Fibroblast of pulmonary artery (primary cell): ENCODE measurements at places on chromosomes 12 and 14.

DNA sequence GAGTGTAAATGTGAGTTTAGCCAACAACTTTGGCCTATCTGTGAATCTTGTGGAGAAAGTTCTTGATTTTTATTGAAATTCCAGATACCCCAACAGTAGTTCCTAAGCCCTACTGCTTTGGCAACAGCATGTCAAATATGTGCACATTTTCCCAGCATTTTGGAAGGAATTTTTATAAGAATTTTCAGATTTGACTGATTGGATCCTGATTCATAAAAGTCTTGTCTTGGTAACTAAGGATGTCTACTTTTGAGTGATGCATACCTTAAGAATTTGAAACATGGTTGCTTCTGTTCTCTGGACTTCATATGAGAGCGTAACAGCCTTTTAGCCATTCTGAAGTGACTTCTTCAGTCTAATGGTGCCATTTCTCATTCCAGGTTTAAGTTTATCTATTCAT is 106.7 kb downstream of the ANO4 start:
- DNase-seq, result no peak

DNA sequence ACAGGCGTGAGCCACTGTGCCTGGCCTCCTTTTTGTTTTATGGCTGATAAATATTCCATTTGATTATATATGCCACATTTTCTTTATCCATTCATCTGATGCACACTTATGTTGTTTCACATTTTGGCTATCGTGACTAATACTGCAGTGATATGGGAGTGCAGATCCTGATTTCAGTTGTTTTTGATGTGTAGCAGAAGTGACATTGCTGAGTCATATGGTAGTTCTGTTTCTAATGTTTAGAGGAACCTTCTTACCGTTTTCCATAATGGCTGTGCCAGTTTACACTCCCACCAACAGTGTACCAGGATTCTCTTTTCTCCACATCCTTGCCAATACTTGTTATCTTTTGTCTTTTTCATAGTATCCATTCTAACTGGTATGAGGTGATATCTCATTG is 235.9 kb downstream of the ERC1 start:
- no peak for DNase-seq

GRCh38 chr12:94736004-94736403 is 85.6 kb upstream of the TMCC3 start:
- DNase-seq, result no peak

DNA sequence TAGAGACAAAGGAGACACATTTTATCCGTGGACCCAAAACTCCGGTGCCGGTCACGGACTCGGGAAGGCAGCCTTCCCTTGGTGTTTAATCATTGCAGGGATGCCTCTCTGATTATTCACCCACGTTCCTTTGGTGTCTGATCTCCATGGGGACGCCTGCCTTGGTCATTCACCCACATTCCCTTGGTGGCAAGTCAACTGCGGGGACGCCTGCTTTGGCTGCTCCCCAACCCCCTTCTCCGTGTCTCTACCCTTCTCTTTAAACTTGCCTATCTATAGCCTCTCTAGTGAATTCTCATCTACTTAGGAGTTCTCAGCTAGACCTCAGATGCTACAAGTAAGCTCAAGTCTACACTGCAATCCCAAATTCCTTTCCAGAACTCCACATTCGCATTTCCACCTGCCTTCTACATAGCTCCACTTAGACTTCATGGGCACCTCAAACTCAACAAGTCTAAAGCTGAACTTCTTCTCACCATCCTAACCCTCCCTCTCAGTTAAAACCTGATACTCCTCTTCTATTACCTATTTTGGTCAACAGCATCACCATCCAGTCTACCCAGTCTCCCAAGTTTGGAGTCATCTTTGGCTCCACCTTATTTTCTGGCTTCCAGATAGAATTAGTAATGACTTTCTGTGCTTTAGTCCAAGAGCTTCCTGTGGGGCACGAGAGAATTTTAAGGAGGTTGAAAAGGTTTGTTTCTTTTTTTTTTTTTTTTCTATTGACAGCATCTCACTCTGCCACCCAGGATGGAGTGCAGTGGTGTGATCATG is 14.4 kb downstream of the SPTLC2 start:
- no peak for DNase-seq

GRCh38 chr12:7634561-7634960 is 31.1 kb downstream of the APOBEC1 start:
- no peak for DNase-seq

DNA sequence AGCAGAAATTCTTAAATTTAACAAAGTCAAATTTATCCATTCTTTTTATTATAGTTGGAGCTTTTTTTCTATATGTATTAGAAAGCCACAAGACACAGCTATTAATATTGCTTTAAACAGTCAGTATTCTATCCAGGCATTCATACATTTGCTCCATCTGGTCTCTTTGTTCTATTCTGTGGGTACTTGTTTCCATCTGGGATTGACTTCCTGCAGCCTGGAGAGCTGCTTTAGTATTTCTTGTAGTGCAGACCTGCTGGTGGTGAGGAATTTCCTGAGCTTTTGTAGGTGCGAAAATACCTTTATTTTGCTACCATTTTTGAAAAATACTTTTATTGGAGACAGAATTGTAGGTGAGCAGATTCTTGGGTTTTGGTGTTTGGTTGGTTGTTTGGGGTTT is 29.0 kb downstream of the CCDC60 start:
- no peak for DNase-seq

- DNase-seq, result no peak
Observed at GRCh38 chr12:4275870-4276301, 2.3 kb downstream of the CCND2 start.

GRCh38 chr14:92103363-92103989 is 2.9 kb downstream of the ATXN3 start:
- DNase-seq, result no peak

DNA sequence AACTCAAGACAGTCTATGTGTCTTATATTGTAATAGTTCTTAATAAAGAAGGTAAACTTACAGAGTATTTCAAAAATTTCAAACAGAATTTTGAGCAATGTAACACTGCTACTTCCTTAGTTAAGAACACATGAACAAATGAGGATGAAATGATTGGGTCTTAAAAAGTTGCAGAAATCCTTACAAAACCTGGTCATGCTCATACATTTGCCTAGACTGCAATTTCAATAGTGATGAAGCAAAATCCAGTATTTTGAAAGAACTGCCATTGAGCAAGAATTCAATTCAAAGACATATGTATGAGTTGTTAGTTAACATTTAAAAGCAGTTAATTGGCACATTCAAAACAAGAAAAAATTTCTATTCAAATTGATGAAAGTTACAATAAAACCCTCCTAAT is 17.8 kb upstream of the HIF1A start:
- DNase-seq, result no peak

GRCh38 chr12:9625019-9625418 is 17.3 kb upstream of the KLRB1 start:
- no peak for DNase-seq

GRCh38 chr12:75337905-75338304 is 3.4 kb downstream of the GLIPR1L1 start:
- no peak for DNase-seq

- peak; percentile 76 for DNase-seq
Observed at GRCh38 chr12:116910645-116911451, at the start of gene FBXW8. Gene FBXW8 (plus strand): TSS chr12:116910950. CDS start chr12:116911038, 88 bp downstream.

DNA sequence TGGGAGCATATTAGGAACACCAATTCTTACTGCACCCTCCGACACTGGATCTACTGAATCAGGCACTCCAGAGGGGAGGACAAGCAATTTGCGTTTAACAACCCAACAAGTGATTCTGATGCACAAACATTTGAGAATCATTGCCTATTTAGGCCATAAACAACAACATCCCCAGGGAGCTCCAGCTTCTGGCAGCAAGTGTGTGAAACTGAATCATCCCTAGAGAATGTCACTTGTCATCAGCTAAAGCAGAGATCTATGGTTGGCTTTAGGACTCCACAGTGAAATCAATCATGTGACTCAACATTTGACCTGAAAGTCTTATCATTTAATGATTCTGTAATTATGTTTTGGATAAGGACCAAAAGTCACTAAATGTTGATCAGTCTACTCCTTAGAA is 505.0 kb upstream of the FLRT2 start:
- DNase-seq, result peak; percentile 3

GRCh38 chr14:93788543-93789227 is 400 bp upstream of the PRIMA1 start:
- DNase-seq, result no peak

DNA sequence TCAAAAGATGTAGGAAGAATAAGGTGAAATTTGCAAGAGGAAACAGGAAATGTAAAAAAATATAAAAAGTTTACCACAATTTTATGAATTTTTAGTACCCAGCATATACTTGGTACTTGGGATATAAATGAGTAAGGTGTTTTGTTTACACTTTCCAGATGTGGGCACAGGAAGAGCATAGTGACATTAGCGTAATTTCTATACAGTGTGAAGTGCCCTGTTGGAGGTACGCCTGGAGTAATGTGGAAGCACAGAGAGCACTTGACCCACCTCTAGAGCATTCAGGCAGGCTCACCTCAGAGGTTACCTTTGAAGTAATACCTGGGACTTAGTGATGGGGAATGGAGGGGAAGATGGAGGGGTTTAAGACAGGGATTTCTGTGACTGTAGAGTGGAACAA is 89.5 kb downstream of the AEBP2 start:
- no peak for DNase-seq

DNA sequence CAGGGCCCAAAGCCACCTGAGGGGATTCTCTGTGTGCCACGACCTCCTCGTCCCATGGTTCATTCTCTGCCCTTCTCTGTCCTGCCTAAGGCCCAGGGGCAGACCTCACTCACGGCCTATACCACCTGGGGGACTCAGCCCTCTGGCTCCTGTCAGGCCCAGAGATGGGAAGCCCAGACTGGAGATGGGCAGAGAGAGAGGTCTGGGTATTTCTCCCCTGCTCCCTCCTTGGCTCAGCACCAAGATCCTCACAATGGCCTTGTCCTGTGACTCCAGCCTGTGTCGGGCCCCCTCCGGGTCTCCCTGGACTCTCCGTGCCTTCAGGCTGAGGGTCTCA is 46.9 kb upstream of the BCL11B start:
- no peak for DNase-seq

GRCh38 chr12:52650520-52651081 is 1.4 kb downstream of the KRT2 start:
- DNase-seq, result no peak

DNA sequence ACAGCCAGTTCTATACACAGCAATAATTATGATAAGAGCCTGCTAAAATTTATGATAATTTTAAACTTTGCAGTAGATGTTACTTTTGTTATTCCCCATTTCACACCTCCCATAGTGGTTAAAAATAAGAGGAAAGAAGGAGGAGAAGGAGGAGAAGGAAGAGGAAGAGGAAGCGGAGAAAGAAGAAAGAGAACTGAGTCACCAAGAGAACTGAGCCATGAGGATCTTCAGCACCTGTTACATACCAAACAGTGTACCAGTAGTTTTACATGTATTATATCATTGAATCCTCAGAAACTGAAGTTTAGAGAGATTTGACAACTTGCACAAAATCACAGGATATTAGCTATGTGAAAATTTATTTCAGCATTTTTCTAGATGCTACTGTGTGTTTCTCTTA is 3.9 kb downstream of the CD163 start:
- no peak for DNase-seq

DNA sequence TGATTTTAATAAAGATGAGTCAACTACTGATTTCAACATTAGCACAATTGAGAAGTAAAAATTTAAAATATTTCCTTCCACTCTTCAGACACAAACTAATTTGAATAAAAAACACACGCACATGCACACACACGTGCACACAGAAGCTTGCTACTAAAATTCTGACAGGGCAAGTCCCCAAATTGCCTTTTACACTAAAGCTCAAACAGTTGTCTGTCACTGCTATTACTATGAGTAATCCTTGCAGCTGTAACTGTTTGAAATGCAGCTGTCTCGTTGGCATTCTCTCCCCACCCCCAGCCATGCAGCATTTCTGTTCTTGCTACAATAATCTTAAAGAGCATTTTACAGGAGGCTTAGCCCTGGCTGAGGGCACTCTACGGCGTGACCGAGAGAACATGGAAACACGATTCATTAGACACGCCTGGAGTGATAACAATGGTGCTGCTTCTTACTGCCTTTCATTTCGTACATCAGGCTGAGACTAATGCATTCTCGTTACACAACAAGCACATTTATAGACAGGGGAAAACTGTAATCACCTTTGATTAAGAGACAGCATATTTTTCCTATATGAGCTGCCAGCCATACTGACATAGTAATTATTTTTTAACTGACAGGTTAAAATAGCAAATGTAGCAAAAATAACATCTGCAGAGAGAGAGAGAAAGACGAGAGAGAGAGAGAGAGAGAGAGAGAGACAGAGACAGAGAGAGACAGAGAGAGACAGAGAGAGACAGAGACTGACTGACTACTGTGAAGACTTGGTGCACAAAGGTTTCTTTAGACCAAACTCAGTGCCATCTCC is 153.8 kb downstream of the MED13L start:
- DNase-seq, result peak; percentile 56

- DNase-seq, result no peak
Observed at GRCh38 chr12:21117995-21118394, 13.0 kb upstream of the SLCO1B1 start.

DNA sequence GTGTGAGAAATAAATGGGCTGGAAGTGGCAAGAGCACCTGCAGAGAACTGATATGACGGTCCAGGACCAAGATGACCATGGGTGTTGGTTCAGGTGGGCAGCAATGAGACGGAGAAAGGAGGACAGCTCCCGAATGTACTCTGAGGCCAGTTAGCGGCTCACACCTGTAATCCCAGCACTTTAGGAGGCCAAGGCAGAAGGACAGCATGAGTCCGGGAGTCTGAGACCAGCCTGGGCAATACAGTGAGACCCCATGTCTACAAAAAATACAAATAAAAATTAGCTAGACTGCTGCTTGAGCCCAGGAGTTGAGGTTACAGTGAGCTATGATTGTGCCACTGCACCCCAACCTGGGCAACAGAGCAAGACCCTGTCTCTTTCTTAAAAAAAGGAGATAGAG is 60.1 kb downstream of the FOXN3 start:
- no peak for DNase-seq

DNA sequence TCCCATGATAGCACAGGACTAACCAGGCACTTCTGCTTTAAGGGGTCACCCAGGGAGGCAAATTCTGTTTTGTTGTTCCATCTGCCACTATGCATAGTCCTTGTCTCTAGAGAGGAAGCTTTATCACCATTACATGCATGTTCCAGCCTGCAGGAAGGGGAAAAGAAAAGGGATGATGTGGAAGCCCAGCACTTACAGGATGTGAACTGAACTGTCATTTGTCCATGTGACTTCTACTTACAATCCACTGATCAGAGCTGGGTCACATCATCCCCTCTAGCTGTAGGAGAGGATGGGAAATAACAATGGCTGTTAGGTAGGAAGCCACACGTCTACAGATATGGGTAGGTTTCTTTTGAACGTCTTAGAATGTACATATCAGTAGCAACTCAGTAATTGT is 203.1 kb downstream of the PTPRO start:
- DNase-seq, result no peak

- DNase-seq, result no peak
Observed at GRCh38 chr12:31215518-31216232, 110.3 kb downstream of the SINHCAF start.

GRCh38 chr14:101776344-101776743 is 14.8 kb downstream of the PPP2R5C start:
- no peak for DNase-seq
